Fibroblast of gingiva (primary cell): ENCODE measurements at places on chromosomes 11 and 22.
A peak's percentile ranks its signal among the peaks of the same experiment; 100 is the strongest.

DNA sequence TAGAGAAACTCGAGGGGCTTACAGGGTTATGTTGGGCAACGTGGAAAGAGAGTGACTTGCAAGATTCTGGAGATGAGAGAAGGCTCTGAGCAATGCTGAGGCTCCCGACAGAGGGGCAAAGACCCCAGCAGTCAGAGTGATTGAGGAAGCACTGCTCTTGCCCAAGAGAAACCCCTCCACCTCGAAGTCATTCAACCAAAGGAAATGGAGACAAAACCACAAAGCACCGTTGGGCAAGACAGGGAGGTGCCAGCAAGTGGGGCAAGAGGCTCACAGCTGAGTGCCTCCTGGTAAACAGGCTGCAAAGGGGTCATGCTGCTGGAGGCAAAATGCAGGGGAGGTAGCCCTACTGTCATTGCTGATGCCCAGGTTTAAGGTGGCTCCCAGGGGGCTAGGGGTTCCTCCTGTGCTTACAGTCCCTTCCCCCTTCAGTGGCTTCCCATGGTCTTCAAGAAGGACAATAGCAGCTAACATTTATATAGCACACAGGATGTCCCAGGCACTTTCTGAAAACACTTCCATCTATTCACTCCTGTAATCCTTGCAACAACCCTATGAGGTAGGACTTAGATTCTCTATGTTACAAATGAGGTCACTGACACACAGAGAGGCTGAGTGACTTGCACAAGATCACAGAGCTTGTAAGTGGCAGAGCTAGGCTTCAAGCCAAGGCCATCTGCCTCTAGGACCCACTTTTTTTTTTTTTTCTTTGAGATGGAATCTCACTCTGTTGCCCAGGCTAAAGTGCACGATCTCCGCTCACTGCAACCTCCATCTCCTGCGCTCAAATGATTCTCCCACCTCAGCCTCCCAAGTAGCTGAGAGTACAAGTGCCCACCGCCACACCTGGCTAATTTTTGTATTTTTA, 18.1 kb upstream of the MYH9 start:
- DNase-seq = peak; percentile 55

GRCh38 chr22:28933321-28933720, 49.9 kb downstream of the ZNRF3 start:
- DNase-seq = no peak

DNA sequence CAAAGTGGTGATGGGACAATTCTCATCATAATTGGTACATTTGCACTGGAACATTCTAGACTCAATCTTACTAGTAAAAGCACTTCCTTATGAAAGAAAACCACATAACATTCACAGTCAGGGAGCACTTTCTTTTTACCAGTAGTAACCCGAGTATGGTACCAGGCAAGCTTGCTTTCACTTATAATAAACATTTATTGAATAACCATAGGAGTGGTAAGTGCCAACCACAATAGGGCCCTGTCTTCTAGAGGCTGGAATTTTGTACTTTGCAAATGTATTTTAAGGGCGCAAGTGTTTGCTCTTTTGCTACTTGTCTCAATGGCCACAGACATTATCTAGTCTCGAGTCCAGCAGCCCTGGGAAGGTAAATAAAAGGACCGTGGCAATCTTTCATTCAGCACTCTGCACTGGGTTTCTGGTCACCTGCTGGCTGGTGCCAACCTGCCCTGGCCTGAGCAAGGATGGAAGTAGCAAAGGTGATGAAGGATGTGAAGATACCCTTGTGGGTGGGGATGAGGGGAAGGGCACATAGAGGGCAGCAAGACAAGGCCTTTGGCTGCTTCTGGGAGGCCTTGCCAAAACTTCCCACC, 24.2 kb downstream of the C22orf31 start:
- DNase-seq = no peak

DNA sequence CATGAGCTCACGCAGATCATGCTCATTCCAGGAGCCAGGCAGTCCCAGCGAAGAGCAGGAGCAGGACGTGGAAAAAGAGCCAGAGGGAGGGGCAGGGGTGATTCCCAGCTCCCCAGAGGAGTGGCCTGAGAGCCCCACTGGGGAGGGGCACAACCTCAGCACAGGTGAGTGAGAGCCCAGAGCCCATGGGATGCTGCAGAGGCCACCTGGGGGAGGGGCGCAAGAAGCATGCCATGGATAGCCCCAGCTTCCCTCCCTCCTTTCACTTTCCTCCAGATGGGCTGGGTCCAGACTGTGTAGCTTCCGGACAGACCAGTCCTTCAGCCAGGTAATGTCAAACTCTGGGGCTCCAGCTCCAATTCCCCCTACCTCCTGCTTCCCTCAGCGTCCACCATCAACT, 6.2 kb downstream of the SMTNL1 start:
- no peak for DNase-seq

DNA sequence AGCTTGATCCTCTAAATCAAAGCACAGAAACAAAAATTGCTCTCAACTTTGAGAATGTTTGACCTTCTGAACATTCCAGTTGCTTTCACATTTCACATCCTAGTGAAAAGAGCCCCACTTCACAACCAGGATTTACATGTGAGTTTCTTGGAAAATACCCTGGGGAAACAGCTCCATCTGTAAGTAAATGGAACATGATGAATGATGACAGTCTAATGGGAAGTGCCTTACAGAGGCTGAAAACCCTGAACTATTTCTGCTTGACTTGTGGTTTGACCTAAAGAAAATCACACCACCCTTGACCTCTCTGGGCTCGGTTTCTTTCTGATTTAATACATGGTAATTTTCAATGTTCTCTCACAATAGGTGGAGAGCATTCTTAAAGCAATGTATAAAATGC, 499.4 kb upstream of the API5 start:
- no peak for DNase-seq

DNA sequence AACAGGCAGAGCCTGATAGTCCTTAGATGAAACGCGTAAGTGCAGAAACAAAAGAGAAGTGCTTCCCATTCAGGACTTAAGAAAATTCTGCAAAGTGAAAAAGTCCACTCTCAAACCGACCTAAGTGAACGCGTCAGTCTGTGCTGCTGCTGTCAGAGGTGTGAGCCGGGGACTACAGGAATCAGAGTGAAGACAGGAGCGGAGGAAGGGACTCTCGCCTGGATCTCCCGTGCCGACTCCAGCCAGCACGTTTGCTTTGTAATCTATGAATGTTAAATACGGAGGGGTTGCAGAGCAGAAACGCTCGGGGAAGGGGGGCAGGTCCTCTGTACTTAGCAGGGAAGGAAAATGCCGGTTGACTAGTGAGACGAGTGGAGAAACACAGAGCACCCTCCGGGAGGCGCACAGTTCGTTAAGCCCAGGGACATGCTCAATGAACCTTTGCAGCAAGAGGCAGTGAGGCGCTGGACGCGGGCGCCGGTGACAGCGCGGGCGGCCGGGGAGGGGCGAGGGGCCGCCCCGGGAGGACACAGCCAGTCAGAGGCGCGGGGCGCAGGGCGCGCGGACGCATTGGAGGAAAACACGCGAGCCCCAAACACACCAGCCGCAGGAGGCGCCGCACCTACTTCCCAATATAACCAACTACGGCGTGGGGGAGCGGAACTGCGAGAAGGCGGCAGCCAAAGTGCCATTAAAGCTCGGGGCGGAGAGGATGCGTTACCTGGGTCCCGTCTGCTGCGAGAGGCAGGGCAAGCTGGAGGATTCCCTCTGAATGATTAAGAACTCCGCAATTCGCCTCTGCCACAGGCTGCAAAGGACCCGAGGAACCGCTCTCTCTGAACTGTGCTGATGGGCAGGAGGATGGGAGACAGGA, at the start of gene CNTN5:
Gene CNTN5 (plus strand): TSS at position 598 of the 874 bp plus-strand sequence.
- DNase-seq = no peak

- no peak for DNase-seq
Observed at GRCh38 chr11:10537600-10537999, 3.4 kb downstream of the RNF141 start.

DNA sequence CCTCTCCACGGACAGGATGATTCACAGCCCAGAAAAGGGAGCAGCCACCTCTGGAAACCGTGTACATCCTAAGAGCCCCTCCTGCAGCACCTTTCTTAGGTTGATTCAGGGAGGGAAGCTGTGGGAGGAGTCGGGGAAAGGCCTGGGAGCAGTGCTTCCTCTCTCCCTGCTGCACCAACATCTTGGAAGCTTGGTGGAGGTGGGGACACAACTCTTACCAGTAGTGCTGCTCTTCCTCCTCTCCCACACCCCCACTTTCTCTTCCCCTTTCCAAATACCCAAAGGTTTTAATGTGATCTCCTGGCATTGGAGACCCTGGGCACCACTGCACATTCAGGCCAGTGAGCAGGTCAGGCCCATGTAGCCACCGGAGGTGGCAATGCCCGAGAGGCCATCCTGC, 46.4 kb upstream of the HORMAD2 start:
- no peak for DNase-seq

- DNase-seq = no peak
Observed at GRCh38 chr11:46066335-46066734, 54.9 kb downstream of the PHF21A start.

DNA sequence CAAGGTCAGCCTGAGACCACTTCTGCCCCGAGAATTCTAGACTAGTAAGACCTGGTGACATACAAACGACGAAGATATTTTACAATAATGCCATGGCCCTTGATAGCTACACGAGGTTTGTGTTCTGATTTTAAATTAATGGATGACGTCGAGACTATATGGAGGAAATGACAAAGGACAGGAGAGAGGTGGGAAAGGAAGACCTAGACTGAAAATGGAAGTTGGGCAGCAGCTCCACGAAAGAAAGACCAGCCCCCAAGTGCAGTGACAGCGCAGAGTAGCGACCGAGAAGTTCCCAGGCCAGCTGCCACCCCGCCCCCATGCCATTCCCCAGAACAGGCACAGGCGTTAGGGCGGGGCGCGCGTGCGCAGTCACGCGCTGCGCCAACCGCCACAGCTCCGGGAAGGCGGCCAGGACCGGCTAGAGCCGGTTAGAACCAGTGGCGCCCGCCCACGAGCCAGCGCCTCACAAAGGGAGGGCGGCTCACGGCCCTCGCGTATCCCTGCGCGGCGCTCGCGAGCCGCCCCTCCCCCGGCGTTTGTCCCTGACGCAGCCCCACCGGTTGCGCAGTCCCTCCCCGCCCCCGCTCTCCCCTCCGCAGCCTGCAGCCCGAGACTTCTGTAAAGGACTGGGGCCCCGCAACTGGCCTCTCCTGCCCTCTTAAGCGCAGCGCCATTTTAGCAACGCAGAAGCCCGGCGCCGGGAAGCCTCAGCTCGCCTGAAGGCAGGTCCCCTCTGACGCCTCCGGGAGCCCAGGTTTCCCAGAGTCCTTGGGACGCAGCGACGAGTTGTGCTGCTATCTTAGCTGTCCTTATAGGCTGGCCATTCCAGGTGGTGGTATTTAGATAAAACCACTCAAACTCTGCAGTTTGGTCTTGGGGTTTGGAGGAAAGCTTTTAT, 1.5 kb upstream of the MALAT1 start:
- peak; percentile 100 for DNase-seq

DNA sequence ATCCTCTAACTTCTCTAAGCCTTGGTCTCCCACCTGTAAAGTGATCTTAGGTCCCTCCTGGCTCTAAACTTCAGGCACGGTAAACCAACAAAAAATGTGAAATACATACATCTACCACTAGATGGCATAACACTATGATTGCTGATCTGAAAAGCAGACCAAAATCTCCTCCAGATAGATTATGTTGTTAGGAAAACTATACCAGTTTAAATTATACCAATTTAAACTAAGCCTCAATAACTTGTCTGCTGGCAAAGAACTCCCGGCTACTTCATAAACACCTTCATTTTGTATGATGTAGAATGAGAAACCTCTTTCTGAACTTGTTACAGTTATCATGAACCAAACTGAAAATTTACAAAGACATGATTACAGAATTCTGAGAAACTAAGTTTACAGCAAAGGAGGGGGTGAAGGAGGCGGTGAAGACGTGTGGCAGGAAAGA, 85.9 kb downstream of the SBF2 start:
- peak; percentile 30 for DNase-seq

DNA sequence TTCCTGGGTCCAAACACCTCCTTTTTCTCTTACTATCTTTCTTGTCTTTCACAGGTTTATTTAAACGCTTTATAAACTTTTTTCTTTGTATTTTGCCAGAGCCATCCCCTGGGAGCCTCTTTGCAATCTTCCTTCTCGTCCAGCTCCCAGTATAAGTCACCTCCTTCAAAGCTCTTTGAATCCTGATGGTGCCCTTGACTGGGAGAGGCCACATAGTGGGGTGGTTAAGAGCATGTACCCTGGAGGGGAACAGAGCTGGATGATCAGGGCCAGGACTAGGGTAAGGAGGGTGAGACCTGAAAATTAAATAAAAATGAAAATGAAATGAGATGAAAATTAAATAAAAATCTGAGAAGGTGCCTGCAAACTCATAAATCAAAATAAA, 155.0 kb downstream of the FBXO7 start:
- no peak for DNase-seq

DNA sequence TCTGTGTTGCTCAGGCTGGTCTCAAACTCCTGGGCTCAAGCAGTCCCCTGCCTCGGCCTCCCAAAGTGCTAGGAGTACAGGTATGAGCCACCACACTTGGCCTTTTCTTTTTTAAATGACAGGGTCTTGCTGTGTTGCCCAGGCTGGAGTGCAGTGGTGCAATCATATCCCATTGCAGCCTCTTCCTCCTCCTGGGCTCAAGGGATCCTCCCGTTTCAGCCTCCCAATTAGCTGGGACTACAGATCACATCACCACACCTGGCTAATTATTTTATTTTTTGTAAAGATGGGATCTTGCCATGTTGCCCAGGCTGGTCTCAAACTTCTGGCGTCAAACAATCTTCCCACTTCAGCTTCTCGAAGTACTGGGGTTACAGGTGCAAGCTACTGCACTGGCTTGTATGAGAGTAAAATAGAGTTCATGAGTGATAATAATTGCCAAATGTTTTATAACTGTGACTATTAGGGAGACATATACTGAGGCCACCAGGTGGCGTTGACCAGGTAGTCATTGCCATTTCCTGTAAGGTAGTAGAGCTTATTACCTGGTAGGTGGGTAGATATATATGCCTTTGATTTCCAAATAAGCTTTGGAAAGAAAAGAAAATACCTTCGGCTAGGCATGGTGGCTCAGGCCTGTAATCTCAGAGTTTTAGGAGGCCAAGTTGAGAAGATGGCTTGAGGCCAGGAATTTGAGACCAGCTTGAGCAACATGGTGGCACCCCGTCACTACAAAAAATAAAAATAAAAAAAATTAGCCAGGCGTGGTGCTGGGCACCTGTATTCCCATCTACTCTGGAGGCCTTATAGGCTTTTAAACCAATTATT, 5.4 kb downstream of the FDX1 start:
- no peak for DNase-seq

- peak; percentile 29 for DNase-seq
Observed at GRCh38 chr11:126282361-126282735, 545 bp upstream of the TIRAP start.

GRCh38 chr11:108654994-108655631, 9.8 kb upstream of the DDX10 start:
- peak; percentile 53 for DNase-seq

GRCh38 chr11:2537010-2537705, 92.3 kb downstream of the KCNQ1 start:
- no peak for DNase-seq
